Activated T-cell treated with anti-CD3 and anti-CD28 coated beads, Interleukin-2, amount 50 U/mL, for 24 hours (primary cell): ENCODE measurements at places on chromosomes 6 and 20.

- peaks cover 21% of the 10 kb centered on the region for H3K27me3 ChIP-seq
- no peaks in the 10 kb centered on the region for H3K36me3 ChIP-seq
- H3K4me3 ChIP-seq = no peak overlapping the region
- no peak overlapping the region for H3K27ac ChIP-seq
Observed at GRCh38 chr6:167845856-167846255, 19.1 kb downstream of the AFDN start.

DNA sequence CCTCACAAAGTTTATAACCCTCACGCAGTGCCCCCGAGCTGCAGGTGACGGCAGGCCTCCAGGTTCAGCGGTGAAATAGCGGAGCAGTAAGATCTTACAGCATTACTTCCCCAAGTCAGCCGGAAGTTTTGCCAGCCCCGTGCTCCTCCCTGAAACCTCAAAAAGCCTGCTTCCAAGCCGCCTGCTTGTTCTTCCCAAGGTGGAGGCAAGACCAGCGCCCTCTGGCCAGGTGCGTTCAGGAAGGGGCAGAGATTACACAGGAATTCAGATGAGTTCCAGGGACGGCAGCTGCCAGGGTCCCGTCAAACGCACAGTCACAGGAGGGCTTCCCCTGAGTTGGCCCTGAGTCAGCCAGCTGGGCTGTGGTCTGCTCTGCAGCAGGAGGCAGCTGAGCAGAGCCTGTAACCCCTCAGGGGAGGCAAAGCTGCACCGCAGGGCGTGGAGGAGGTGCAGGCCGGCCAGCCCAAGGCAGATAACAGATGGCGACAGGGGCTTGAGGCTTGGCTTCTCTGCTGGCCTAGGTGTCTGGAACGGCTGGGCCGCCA is 124.1 kb upstream of the RPS6KA2 start:
- H3K27ac ChIP-seq = no peak overlapping the region
- no peak overlapping the region for H3K4me3 ChIP-seq
- H3K36me3 ChIP-seq = no peaks in the 10 kb centered on the region
- DNase-seq = no peak

- no peak overlapping the region for H3K4me3 ChIP-seq
- peaks cover 25% of the 10 kb centered on the region for H3K4me1 ChIP-seq
- H3K36me3 ChIP-seq = no peaks in the 10 kb centered on the region
- no peak overlapping the region for H3K27ac ChIP-seq
- H3K27me3 ChIP-seq = peaks cover 56% of the 10 kb centered on the region
- DNase-seq = no peak
Observed at GRCh38 chr6:69871107-69871506, 4.8 kb downstream of the COL19A1 start.

DNA sequence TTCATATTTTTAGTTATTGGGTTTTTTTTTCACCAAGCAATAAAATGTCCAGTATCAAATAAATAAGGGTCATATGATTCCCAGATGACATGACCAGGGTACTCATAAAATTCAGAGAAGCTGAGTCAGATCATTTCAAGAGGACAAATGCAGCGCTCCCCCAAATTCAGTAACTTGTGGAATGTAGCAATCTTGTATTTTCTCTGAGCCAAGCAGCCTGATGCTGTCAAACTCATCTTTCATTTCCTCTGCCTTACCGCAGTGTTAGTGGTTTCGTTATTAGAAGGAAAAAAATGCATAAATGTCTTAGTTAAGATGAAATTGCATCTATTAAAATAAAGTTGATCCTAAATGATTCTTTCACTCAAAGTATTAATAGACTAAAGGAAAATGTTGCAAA is 57.8 kb upstream of the EDN1 start:
- H3K4me3 ChIP-seq = no peak overlapping the region
- peaks cover 40% of the 10 kb centered on the region for H3K4me1 ChIP-seq
- H3K36me3 ChIP-seq = no peaks in the 10 kb centered on the region
- no peak for DNase-seq
- no peaks in the 10 kb centered on the region for H3K27me3 ChIP-seq

DNA sequence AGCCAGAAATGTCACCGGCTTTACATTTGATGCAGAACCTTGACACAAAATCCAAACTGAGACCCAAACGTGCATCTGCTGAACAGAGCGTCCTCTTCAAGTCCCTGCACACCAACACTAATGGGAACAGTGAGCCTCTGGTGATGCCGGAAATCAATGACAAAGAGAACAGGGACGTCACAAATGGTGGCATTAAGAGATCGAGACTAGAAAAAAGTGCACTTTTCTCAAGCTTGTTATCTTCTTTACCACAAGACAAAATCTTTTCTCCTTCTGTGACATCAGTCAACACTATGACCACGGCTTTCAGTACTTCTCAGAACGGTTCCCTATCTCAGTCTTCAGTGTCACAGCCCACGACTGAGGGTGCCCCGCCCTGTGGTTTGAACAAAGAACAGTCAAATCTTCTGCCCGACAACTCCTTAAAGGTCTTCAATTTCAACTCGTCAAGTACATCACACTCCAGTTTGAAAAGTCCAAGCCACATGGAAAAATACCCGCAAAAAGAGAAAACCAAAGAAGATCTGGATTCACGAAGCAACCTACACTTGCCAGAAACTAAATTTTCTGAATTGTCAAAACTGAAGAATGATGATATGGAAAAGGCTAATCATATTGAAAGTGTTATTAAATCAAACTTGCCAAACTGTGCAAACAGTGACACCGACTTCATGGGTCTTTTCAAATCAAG is 108.4 kb downstream of the RTN4IP1 start:
- H3K27me3 ChIP-seq = no peaks in the 10 kb centered on the region
- peak overlapping the region; percentile 100 for H3K27ac ChIP-seq
- DNase-seq = peak; percentile 81
- H3K4me3 ChIP-seq = peak overlapping the region; percentile 78
- H3K4me1 ChIP-seq = peaks cover 82% of the 10 kb centered on the region
- peaks cover 47% of the 10 kb centered on the region for H3K36me3 ChIP-seq

- H3K27me3 ChIP-seq = no peaks in the 10 kb centered on the region
- H3K27ac ChIP-seq = no peak overlapping the region
- no peak overlapping the region for H3K4me3 ChIP-seq
- H3K4me1 ChIP-seq = no peaks in the 10 kb centered on the region
- no peaks in the 10 kb centered on the region for H3K36me3 ChIP-seq
- no peak for DNase-seq
Observed at GRCh38 chr6:113125626-113126025, 731.5 kb upstream of the MARCKS start.

GRCh38 chr6:82396964-82397751 is 33.5 kb downstream of the TPBG start:
- no peaks in the 10 kb centered on the region for H3K27me3 ChIP-seq
- no peaks in the 10 kb centered on the region for H3K4me1 ChIP-seq
- H3K27ac ChIP-seq = no peak overlapping the region
- H3K36me3 ChIP-seq = no peaks in the 10 kb centered on the region
- H3K4me3 ChIP-seq = no peak overlapping the region
- DNase-seq = no peak

GRCh38 chr20:49786196-49786595 is 26.4 kb upstream of the SLC9A8 start:
- H3K27me3 ChIP-seq = peaks cover 10% of the 10 kb centered on the region
- DNase-seq = no peak
- peaks cover 11% of the 10 kb centered on the region for H3K4me1 ChIP-seq
- H3K27ac ChIP-seq = no peak overlapping the region

DNA sequence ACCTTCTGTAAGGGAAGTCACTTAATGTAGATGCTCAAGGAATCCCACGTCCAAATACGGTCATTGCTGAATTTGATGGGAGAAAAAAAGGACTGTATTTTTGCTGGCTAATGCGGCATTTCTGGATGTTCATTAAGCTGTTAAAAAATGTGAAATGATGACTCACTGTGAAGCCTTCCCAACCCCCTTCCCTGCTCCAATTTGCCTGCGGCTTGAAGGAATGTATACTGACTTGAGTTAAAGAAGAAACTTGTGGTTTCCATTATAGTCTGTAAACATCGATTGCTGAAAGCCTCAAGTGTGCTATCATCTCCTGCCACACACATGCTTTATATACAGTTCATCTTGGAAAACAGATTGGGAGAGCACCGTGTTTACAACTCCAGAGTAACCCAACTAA is 249.1 kb upstream of the JAG1 start:
- H3K27me3 ChIP-seq = no peaks in the 10 kb centered on the region
- no peaks in the 10 kb centered on the region for H3K4me1 ChIP-seq
- DNase-seq = no peak
- no peak overlapping the region for H3K4me3 ChIP-seq
- no peak overlapping the region for H3K27ac ChIP-seq

GRCh38 chr6:13935190-13935880 is 10.6 kb downstream of the RNF182 start:
- H3K27me3 ChIP-seq = peaks cover 20% of the 10 kb centered on the region
- no peak overlapping the region for H3K27ac ChIP-seq
- no peak overlapping the region for H3K4me3 ChIP-seq
- DNase-seq = no peak

- no peak for DNase-seq
- peaks cover 28% of the 10 kb centered on the region for H3K27me3 ChIP-seq
- H3K27ac ChIP-seq = no peak overlapping the region
- H3K4me3 ChIP-seq = no peak overlapping the region
Observed at GRCh38 chr20:17533396-17533795, 2.2 kb upstream of the BFSP1 start.
